ENCODE measurements at places on chromosomes 12 and 14.
A peak's percentile ranks its signal among the peaks of the same experiment; 100 is the strongest.

GRCh38 chr14:67068251-67068650 is 121.0 kb upstream of the GARIN2 start:
- no peaks in the 10 kb centered on the region for H3K36me3 ChIP-seq
- H3K4me3 ChIP-seq: no peak overlapping the region
- no peak overlapping the region for H3K27ac ChIP-seq
- no peak for DNase-seq

GRCh38 chr12:22377731-22378496 is 43.4 kb upstream of the ST8SIA1 start:
- H3K4me3 ChIP-seq: no peak overlapping the region
- no peaks in the 10 kb centered on the region for H3K27me3 ChIP-seq
- H3K36me3 ChIP-seq: no peaks in the 10 kb centered on the region
- DNase-seq: no peak

- H3K4me3 ChIP-seq: no peak within 1 kb of the TSS
- DNase-seq: no peak
- peaks cover 40% of the 10 kb centered on the region for H3K4me1 ChIP-seq
- no peaks in the 10 kb centered on the region for H3K27me3 ChIP-seq
- H3K36me3 ChIP-seq: no peaks in the 10 kb centered on the region
Observed at GRCh38 chr12:52600941-52601481, at the start of gene KRT72. KRT72 (minus strand) TSS chr12:52601463; CDS start chr12:52601452, 11 bp downstream.

DNA sequence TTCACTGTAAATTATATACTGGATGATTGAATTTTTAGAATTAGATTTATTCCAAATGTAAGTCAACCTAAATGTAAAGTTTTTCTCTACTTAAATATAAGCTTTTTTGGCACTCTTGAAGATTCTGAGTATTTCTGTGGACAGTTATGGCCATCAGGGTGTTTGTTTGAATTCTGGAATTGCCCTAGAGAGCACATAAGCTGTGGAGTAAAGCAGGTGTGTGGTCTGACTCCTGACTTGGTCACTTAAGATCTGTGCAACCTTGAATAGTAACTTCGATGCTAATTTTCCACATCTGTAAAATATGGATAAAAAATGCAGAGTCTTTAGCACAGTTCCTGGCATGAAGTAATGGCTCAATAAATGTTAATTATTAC is 64.4 kb downstream of the FUT8 start:
- no peak overlapping the region for H3K4me3 ChIP-seq
- H3K36me3 ChIP-seq: no peaks in the 10 kb centered on the region
- H3K27me3 ChIP-seq: no peaks in the 10 kb centered on the region
- DNase-seq: no peak
- H3K27ac ChIP-seq: no peak overlapping the region
- H3K4me1 ChIP-seq: peaks cover 11% of the 10 kb centered on the region

DNA sequence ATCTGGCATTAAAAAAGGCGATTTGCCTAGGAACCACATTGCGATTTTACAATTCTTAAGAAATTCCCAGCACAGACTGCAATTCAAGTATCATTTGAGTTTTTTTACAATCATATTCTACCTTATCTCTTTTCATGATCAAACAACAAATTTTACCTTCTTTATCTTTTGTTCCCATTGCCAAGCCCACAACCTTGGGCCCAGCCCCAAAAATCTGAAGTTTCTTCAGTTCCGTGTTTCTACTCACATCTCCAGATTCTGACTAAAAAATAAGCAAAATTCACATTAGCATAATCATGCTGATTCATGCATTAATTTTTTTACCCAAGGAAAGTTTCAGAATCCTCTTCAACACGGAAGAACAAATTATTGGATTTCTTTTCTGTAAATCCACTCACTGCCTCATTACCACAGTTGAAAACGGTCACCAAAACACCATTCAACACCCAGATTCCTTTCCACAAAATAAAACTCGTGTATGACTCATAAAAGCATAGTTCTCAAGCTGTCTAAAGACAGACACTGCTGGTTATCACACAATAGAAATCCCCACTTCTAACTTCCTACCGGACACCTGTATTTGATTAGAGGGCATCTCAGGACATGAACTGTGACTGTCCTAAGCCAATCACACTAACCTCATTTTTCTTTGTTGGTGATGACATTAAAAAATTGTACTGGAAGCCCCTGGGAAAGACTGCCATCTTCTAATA is 32.7 kb downstream of the KDM5A start:
- H3K36me3 ChIP-seq: peaks cover 85% of the 10 kb centered on the region
- H3K27ac ChIP-seq: no peak overlapping the region
- no peaks in the 10 kb centered on the region for H3K27me3 ChIP-seq
- DNase-seq: no peak

DNA sequence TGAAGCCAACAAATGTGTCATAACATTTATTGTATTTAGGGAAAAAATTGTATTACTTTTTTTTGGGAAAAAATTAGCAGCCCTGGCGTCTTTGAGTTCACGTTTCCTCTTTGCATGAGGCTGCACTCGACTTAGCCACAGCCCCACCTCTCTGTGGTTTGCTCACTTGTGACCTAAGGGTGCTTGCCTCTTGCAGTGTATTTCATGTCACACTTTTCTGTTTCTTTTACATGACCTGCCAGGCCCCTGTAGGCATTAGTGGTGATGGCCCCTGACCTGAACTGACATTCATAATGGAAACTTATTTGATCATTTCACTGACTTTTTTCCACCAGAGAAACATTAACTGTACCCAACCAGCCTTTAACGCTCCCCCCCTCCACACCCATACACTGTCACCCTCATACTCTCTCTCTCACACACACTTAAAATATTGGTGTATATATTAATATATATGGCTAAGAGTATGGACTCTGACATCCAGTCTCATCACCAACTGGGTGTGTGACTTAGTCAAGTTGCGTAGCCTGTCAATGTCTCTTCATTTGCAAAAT is 122.9 kb downstream of the PRKCH start:
- peak overlapping the region; percentile 59 for H3K27ac ChIP-seq
- peak overlapping the region; percentile 9 for H3K4me3 ChIP-seq
- no peaks in the 10 kb centered on the region for H3K27me3 ChIP-seq
- H3K36me3 ChIP-seq: no peaks in the 10 kb centered on the region

DNA sequence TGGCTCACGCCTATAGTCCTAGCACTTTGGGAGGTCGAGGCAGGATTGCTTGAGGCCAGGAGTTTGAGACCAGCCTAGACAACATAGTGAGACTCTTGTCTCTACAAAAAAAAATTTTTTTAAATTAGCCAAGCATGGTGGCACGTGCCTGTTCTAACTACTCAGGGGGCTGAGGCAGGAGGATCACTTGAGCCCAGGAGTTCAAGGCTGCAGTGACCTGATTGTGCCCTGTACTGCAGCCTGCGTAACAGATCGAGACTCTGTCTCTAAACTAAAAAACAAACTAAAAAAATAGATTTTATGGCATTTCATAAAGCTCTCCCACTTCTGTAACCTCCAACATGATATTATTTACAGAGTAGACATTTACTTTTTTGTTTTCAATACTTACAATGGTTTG is 29.6 kb downstream of the PNMA1 start:
- H3K4me1 ChIP-seq: no peaks in the 10 kb centered on the region
- H3K27me3 ChIP-seq: no peaks in the 10 kb centered on the region
- no peak for DNase-seq
- H3K27ac ChIP-seq: no peak overlapping the region

DNA sequence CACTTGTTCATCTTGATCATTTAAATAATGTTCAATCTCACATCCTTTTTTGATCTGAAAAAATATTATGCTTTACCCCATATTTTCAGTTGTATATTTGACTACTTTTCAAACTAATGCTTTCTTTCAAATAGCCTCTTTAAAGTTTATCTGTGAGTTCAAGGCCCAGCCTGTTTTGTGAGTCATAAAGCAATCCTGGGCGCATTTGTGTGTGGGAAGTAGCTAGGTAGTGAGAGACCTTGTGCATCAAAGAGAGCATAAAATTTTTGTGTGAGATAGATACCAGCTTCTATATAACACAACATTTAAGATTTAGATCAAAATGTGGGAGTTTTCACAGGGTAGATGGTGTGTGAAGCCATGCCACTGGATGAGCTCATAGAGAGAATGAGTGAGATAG is 405.6 kb downstream of the NAV3 start:
- H3K36me3 ChIP-seq: no peaks in the 10 kb centered on the region
- H3K4me1 ChIP-seq: no peaks in the 10 kb centered on the region
- DNase-seq: no peak
- H3K27me3 ChIP-seq: no peaks in the 10 kb centered on the region
- H3K27ac ChIP-seq: no peak overlapping the region
